Stimulated activated CD4-positive, alpha-beta T cell treated with anti-CD3 and anti-CD28 coated beads, TNF-alpha, amount 100 ng/mL, for 24 hours (primary cell): ENCODE measurements at places on chromosomes 5 and 9.
A peak's percentile ranks its signal among the peaks of the same experiment; 100 is the strongest.

DNA sequence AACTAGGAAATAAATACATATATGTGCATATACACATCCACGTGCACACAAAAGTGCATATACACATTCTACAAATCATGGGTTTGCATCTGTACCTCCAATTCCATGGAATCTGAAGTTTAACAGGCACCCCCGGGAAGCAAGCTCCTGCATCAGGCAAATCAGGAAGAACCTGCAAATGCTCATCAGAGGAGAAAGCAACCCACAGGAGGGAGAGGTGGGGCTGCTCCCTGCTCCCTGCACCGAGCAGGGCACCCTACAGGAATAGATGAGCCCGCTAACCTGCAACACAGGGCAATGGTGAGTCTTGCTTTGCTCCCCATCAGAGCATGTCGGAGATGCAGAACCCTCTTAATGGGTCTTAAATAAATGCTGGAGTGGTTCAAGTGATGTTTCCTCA, 151.3 kb downstream of the DAB2IP start:
- no peak for DNase-seq

DNA sequence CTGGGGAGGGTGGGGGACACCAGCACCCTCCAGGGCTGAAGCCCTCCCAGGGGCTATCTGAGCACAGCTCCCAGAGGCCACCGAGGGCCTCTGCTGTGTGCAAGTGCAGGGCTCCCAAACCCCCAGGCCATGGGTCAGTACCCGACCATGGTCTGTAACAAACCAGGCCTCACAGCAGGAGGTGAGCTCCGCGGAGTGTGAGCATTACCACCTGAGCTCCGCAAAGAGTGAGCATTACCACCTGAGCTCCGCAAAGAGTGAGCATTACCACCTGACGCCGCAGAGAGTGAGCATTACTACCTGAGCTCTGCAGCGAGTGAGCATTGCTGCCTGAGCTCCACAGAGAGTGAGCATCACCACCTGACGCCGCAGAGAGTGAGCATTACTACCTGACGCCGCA, 152.9 kb upstream of the IRX2 start:
- DNase-seq = no peak

DNA sequence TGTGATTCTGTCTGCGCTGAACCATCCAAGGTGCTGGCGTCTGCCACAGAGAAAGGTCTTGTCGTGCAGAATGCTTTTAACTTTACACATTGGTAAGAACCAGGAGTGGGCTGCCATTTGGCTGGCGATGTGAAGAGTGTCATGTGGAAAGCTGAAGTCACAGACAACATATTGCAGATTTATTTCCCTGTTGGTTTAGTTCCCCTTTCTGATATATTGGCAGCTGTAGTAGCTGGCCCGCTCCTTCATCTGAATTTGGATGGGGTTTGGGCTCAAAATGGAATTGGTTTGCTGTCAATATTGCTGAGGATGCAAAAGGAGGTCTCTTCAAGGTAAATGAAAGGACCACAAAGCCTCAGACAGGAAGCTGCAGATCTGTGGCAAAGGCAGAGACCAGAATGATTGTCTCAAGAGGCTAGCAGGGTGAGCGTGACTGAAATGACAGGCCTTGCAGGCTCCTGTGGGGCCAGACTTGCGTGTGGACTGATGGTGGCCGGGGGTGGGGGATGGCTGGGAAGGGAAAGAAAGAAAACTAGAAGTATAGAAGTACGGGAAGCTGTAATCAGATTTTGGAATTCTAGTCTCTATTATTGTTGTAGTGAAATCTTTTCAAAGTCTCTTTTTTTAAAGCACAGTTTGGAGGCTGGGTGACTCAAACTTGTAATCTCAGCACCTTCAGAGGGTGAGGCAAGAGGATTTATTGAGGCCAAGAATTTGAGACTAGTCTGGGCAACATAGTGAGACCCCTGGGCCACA, 25.1 kb upstream of the CD180 start:
- DNase-seq = peak; percentile 24

GRCh38 chr9:69577123-69577522, 95.0 kb downstream of the APBA1 start:
- DNase-seq = no peak

DNA sequence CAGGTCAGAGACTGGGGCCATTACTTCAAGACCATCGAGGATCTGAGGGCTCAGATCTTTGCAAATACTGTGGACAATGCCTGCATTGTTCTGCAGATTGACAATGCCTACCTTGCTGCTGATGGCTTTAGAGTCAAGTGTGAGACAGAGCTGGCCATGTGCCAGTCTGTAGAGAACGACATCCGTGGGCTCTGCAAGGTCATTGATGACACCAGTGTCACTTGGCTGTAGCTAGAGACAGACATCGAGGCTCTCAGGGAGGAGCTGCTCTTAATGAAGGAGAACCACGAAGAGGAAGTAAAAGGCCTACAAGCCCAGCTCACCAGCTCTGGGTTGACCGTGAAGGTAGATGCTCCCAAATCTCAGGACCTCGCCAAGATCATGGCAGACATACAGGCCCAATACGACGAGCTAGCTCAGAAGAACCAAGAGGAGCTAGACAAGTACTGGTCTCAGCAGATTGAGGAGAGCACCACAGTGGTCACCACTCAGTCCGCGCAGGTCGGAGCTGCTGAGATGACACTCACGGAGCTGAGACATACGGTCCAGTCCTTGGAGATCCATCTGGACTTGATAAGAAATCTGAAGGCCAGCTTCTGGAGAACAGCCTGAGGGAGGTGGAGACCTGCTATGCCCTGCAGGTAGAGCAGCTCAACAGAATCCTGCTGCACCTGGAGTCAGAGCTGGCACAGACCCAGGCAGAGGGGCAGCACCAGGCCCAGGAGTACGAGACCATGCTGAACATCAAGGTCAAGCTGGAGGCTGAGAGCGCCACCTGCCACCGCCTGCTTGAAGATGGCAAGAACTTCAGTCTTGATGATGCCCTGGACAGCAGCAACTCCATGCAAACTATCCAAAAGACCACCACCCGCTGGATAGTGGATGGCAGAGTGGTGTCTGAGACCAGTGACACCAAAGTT, 9.3 kb downstream of the NIPBL start:
- no peak for DNase-seq

DNA sequence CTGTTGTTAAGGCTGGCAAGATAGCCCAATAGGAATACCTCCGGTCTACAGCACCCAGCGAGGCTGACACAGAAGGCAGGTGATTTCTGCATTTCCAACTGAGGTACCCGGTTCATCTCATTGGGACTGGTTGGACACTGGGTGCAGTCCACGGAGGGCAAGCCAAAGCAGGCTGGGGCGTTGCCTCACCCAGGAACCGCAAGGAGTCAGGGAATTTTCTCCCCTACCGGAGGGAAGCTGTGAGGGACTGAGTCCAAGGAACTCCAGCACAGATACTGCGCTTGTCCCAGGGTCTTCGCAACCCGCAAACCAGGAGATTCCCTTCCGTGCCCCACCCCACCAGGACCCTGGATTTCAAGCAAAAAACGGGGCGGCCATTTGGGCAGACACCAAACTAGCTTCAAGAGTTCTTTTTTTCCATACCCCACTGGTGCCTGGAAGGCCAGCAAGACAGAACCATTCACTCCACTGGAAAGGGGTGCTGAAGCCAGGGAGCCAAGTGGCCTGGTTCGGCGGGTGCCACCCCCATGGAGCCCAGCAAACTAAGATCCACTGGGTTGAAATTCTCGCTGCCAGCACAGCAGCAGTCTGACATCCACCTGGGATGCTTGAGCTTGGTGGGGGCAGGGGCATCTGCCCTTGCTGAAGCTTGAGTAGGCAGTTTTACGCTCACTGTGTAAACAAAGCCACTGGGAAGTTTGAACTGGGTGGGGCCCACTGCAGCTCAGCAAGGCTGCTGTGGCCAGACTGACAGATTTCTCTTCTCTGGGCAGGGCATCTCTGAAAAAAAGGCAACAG, 647.2 kb downstream of the BNC2 start:
- no peak for DNase-seq

DNA sequence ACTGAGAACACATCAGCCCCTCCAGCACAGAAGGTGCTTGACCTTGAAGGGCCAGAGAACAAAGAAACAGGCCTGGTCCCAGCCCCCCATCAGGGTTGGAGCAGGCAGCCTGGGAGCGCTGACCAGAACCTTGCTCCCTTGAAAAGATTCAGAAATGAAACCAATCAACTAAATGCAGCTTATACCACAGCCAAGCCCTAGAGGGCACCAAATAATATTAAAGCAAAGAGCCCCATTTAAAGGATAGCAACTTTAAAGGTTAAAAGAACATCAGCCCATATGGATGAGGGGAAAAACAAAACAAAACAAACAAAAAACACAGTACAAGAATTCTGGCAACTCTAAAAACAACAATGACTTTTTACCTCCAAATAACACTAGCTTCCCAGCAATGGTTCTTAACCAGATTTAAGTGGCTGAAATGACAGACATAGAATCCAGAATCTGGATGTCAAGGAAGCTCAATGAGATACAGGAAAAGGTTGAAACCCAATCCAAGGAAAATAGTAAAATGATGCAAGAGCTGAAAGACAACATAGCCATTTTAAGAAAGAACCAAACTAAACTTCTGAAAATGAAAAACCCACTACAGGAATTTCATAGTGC, 471.9 kb downstream of the MTRR start:
- no peak for DNase-seq
